SHP77 treated with DMSO at 0.1 percent for 48 hours (cell line): ENCODE measurements at places on chromosomes 16 and 17.

GRCh38 chr17:45197108-45197507 is 24.6 kb upstream of the FMNL1 start:
- DNase-seq: no peak

- DNase-seq: no peak
These were observed 63.4 kb downstream of the SMURF2 start for GRCh38 chr17:64598672-64599071.

GRCh38 chr17:48873209-48873608 is 19.4 kb upstream of the ATP5MC1 start:
- DNase-seq: no peak

DNA sequence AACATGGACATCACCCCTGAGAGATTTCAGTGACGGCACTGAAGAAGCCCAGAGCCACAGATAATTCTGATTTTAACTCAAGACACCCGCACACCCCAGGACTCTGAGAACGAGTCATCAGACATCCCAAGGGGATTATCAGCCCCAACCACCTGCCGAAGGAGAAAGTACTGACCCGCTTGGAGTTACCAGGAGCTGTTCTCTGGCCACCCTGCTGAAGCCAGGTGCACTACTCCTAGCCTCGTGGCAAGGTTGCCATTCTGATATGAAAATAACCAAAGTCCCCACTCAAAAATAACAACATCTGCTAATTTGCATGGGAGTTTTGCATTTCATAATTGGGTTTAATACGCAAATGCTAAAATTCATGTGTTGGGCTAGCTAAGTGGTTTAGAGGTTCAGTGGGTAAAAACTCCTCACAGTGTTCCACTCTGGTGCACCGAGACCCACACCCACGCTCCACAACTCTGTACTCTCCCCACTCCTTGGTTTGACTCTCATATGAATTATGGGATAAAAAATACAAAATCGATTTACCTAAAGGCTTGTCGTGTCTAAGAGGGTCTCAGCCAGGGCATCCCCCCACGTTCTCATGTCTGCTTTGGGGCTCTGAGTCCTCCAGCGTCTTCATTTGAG is 143.0 kb upstream of the NOL11 start:
- no peak for DNase-seq

- DNase-seq: no peak
These were observed 431.9 kb downstream of the SHISA9 start for GRCh38 chr16:13333336-13333735.

DNA sequence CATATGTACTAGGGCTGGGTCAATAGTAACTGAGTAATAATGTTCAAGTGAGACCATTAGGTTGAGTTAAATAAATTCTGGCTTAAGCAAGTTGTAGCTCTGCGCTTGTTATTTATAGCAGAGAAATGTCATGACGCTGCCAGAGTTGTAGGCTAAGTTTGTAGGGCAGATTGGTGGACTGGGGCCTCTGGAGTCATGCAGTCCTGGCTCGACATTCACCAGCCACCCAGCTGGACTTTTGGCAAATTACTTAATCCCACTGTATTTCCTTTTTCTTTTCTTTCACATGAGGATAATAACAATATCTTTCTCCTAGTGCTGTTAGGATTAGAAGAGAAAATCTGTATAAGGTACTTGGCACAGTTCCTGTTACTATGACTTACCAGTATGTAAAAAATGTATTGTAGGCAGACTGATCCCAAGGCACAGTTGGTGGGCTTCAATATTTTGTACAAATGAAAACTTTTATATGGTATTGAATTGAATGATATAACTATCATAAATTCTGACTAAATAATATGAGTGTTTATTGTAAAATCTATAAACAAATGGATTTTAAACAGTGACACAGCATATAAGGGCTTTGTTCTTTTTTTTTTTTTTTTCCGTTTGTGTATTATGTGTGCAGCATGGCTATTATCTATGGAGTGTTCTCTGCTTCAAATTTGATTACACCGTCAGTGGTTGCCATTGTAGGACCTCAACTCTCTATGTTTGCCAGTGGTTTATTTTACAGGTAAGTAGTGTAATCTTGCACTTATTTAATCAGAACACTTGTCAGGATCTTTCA is 2.6 kb downstream of the MFSD11 start:
- DNase-seq: no peak

GRCh38 chr16:83939266-83939855 is 13.7 kb upstream of the OSGIN1 start:
- DNase-seq: no peak

DNA sequence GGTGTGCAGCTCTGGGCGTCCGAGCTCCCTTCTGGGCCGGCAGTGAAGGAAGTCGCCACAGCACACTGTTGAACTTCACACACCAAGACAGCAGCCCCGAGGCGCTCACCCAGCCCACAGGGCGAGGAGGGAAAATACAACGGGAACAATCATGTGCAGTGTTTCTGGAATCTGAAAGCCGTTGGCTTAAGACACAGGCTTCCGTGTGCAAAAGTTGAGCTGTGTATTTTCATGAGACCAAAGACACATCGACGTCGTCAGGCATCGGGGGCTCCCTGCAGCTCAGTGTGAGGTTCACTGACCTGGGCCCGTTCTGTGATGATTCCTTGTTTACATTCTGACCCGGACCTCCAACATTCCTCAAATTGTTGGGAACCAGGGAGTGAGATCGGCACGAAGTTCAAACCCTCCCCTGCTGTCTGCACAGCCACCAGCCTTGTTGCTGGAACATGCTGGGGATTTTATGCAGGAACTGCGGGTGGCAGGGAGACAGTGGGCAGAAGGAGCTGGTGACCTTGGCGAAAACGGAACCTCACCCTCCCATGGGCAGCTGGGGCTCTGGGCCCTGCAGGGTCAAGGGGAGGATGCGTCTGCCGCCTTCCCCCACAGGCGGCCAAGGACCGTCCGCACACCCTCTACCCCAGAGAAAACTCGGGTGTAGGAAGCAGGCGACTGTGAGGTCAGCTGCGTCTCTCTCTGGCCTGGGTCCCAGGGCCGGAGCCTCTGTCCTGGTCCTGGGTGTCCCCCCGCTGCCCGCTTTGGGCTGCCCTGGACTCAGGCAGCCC is 72.2 kb downstream of the METRNL start:
- DNase-seq: no peak

DNA sequence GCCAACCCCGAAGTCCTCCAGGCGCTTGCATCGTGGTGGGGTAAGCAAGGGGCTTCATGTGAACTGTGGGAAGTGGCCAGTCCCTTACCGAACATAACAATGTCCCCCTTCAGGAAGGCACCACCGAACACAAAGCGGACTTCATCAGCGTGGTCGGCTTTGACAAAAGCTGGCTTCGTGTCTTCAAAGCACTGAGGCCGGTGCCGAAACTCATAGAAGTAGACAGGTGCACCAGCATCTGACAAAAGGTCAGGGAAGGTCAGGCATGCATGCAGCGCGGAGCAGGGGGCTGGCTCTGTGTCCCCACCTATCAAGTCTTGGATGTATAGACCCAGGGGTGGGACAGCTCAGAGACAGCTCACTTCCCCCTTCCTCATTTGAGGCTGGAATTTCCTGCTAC is 16.6 kb upstream of the CES1 start:
- DNase-seq: no peak

- DNase-seq: no peak
These were observed 1.7 kb upstream of the PPL start for GRCh38 chr16:4938683-4939030.

GRCh38 chr17:48259694-48260291 is 152.2 kb downstream of the SNX11 start:
- peak; percentile 71 for DNase-seq

GRCh38 chr17:58112970-58113631 is 29.9 kb downstream of the DYNLL2 start:
- DNase-seq: peak; percentile 32

- DNase-seq: no peak
These were observed 1.7 kb downstream of the WBP2 start for GRCh38 chr17:75853433-75853832.

GRCh38 chr16:8885674-8886592 is 3.8 kb downstream of the LITAFD start:
- DNase-seq: no peak

DNA sequence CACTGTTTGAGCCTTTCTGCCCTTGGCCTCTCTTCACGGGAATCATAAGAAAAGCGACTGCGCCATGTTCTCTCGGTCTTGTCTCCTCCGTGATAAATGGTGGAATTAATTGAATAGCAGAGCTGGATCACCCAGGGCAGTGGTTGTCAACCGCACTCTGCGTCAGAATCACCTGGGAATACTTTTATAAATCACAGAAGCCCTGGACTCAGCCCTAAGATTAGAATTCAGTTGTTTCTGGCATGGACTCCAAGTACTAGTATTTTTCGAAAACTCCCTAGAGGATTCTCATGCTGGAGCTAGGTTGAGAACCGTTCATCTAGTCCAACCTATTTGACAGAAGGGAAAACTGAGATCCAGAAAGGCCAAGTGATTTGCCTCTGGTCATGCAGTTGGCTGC is 64.1 kb downstream of the SPACA3 start:
- no peak for DNase-seq

DNA sequence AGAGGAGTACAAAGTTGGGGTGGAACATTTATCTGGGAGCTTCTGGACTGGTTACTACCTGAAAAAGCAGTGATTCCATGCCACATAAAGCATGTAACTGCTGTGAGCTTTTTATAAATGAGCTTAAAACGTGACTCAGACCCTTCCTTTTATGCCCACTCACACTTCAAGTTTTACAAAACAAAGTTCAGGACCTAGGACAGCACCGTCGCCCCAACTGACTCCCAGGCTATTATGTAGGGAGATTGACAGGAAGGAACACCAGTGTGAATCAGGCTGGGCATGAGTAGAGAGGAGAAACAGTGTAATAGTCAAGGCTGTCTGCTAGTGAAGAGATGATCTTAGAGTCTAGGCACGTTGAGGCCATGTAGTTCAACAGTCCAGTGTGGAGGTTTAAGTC is 91.6 kb upstream of the DNAH9 start:
- DNase-seq: no peak

DNA sequence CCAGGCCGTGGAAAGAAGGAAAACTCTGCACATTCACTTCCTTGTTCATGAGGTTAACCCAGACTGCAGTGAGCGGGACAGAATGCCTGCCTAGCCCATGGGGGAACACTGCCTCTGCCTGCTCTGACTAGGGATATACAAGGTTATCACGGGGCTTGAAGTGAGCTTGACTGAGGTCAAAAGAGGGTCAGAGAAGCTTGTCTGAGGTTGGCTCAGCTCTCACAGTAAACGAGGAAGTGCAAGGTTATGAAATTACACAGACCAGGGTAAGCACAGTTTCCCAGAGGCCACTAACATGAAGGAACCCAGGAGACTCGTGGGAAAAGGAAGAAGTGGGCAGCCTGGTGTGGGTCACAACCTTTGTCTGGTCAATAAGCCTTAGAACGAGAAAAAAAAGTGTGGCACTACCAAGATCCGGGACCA is 28.7 kb downstream of the HIC1 start:
- DNase-seq: no peak

GRCh38 chr16:23026784-23027362 is 122.4 kb downstream of the USP31 start:
- no peak for DNase-seq

DNA sequence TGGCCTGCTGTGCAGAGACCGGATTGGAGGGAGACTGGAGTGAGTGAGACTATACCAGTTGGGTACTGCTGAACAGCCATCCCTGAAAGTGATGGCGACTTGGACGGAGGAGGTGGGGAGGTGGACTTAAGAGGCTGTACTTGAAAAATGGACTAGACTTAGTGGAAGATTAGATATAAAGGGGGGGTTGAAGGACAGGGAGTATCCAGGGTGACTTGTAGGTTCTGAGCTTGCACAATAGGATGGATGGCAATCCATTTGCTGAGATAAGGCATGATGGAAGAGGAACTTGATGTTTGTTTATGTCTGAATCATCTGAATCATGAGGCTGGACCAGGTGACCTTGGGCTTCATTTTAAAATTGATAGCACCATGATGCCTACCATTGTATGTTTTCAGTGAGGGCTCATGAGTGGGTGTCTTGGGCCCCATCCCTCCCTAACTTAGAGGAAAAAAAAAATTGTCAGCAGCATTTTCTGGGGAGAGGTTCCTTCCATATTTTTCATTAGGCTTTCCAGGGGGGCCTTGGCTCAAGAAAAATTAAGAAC is 41.2 kb downstream of the PRKCA start:
- DNase-seq: no peak

GRCh38 chr17:57624386-57624785 is 120.7 kb downstream of the CCDC182 start:
- no peak for DNase-seq

DNA sequence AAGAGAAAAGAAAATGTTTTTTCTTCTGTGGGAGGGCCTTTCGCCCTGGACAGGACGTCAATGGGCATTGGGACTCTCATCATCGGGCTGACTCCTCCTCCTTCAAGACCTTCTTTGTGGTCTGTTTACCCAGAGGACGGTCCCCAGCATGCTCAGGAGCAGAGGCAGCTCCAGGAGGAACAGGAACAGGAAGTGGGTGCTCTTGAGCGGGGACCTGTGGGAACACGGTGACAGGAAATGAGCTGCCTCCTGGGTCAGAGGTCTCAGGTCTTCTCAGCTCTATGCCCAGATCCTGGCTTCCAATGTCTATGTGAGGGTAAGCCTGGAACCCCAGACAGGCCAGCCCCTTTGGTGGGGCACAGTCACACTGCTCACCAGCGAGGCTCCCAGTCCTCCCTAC is 12.2 kb downstream of the CD300LD start:
- no peak for DNase-seq

GRCh38 chr17:72350073-72350472 is 229.3 kb downstream of the SOX9 start:
- DNase-seq: no peak

DNA sequence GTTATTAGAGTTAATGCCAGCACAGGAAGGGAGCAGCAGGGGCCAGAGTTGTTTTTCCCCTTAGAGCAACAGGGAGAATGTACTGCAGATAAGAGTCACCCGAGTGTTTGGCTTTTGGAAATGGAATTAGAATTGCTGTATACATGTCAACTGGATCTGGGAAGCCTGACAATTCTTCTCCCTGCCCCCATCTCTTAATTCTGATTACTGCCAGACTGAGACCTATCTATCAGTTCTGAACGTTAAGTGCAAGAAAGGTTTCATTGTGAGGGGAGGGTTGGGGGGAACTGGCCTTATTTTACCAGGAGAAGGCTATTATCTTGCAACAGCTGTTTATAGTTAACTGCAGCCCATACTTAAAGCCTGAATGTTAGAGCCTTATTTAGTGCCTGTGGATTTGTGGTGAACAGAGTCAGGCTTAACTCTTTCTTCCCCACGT is 424.5 kb upstream of the CDH11 start:
- DNase-seq: no peak

GRCh38 chr17:79033046-79033616 is 9.2 kb downstream of the C1QTNF1 start:
- DNase-seq: no peak

DNA sequence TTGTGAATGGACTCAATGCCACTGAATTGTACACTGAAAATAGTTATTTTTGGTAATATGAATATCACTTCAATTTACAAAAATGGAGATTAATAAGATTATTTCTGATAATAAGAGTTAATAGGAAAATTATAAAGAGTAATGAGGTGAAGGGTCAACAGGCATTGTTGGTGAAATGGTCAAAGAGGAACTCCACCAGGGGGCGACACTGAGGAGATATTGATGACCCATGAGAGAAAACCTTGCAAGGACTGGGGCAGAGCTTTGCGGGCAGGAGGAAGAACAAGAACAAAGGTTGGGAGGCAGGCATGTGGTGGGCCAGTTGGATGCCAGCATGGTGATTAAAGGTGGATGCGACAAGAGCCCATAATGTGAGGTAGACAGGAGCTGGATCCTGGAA is 74.0 kb upstream of the XYLT1 start:
- DNase-seq: no peak

- no peak for DNase-seq
These were observed 4.9 kb upstream of the RBL2 start for GRCh38 chr16:53429221-53429943.
